NCI-H460 (cell line): ENCODE measurements at places on chromosomes 4 and X. TPM values are rescaled to one million over a fixed set of nuclear protein-coding genes. Genes with fewer than 3 reads are reported as not detected.

The AFM gene
- not detected in 2 replicates for total RNA-seq

The FAM236B gene
- total RNA-seq = not detected in 2 replicates

The MUC7 gene
- not detected in 2 replicates for total RNA-seq

The BMP3 gene
- not detected in 2 replicates for total RNA-seq

The VCX2 gene
- not detected in 2 replicates for total RNA-seq

The ZFP92 gene
- 0.55 and 0.67 TPM in 2 replicates for total RNA-seq

The ZDHHC15 gene
- total RNA-seq = not detected in 2 replicates

The GNRHR gene
- not detected in 2 replicates for total RNA-seq

The CSAG2 gene
- total RNA-seq = not detected in 2 replicates

The CPZ gene
- 0.32 TPM in 1 of 2 replicates, not detected in the other for total RNA-seq

The TRPC3 gene
- 0.02 TPM in 1 of 2 replicates, not detected in the other for total RNA-seq

The MAGEA9B gene
- total RNA-seq = 0.12 TPM in 1 of 2 replicates, not detected in the other

The MTNR1A gene
- not detected in 2 replicates for total RNA-seq

The CHIC2 gene
- 22.2 and 22.3 TPM in 2 replicates for total RNA-seq

The VGLL1 gene
- not detected in 2 replicates for total RNA-seq

The REST gene
- total RNA-seq = 19.4 and 21.2 TPM in 2 replicates

The HTN3 gene
- total RNA-seq = not detected in 2 replicates

The ANXA5 gene
- 332 and 349 TPM in 2 replicates for total RNA-seq

The SCLT1 gene
- total RNA-seq = 15.5 and 17.1 TPM in 2 replicates

The SLC25A31 gene
- not detected in 2 replicates for total RNA-seq

The CXCL5 gene
- 155 and 183 TPM in 2 replicates for total RNA-seq

The TACR3 gene
- not detected in 2 replicates for total RNA-seq

The TBC1D8B gene
- 3.0 and 3.6 TPM in 2 replicates for total RNA-seq

The CFAP47 gene
- 0.15 and 0.20 TPM in 2 replicates for total RNA-seq

The TCEAL5 gene
- not detected in 2 replicates for total RNA-seq

The FAT4 gene
- 11.6 and 12.3 TPM in 2 replicates for total RNA-seq

The NKX3-2 gene
- 0.12 and 0.38 TPM in 2 replicates for total RNA-seq

The SMARCA1 gene
- total RNA-seq = 19.7 and 24.7 TPM in 2 replicates

The SSX3 gene
- not detected in 2 replicates for total RNA-seq

The ITIH6 gene
- 0.02 and 0.03 TPM in 2 replicates for total RNA-seq

The PDHA2 gene
- total RNA-seq = not detected in 2 replicates

The GPC3 gene
- total RNA-seq = not detected in 2 replicates

The PNMA6F gene
- total RNA-seq = not detected in 2 replicates

The SPP1 gene
- total RNA-seq = 1,528 and 1,619 TPM in 2 replicates
